ENCODE measurements at places on chromosomes 5 and 9.

GRCh38 chr9:71758277-71758676, 10.0 kb downstream of the CEMIP2 start:
- H3K36me3 ChIP-seq = peaks cover 24% of the 10 kb centered on the region
- H3K27ac ChIP-seq = no peak overlapping the region
- DNase-seq = no peak
- peaks cover 52% of the 10 kb centered on the region for H3K4me1 ChIP-seq
- no peaks in the 10 kb centered on the region for H3K27me3 ChIP-seq
- H3K4me3 ChIP-seq = no peak overlapping the region

GRCh38 chr5:11579351-11579750, 324.9 kb downstream of the CTNND2 start:
- H3K27ac ChIP-seq = no peak overlapping the region
- DNase-seq = no peak
- H3K36me3 ChIP-seq = no peaks in the 10 kb centered on the region

DNA sequence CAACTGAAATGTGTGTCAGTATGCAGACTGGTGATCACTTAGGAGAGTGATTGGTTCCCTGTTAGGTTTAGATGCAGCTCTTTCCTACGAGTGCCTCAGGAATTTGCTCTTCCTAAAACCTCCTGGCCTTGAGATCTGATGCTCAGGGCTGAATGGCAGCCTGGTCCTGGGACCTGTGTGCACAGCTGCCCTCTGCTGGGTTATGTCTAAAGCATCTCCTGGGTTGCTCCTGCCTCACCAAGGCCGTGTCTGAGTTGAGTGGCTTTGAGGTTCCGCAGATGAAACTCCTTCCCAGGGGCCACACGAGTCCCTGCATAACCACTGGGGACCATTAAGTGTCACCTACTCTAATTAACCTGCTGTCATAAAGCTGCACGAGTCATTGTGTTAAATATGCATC, 59.5 kb downstream of the MVB12B start:
- no peaks in the 10 kb centered on the region for H3K36me3 ChIP-seq
- peaks cover 7% of the 10 kb centered on the region for H3K4me1 ChIP-seq
- DNase-seq = no peak
- no peak overlapping the region for H3K4me3 ChIP-seq

GRCh38 chr9:85740787-85741094, 1.0 kb downstream of the AGTPBP1 start:
- peak overlapping the region; percentile 88 for H3K4me3 ChIP-seq
- DNase-seq = no peak
- H3K36me3 ChIP-seq = no peaks in the 10 kb centered on the region
- peaks cover 25% of the 10 kb centered on the region for H3K4me1 ChIP-seq
- H3K27ac ChIP-seq = peak overlapping the region; percentile 94

- no peak overlapping the region for H3K27ac ChIP-seq
- no peak for DNase-seq
- no peaks in the 10 kb centered on the region for H3K4me1 ChIP-seq
- H3K4me3 ChIP-seq = no peak overlapping the region
- H3K36me3 ChIP-seq = no peaks in the 10 kb centered on the region
Observed at GRCh38 chr9:3028535-3028934, 184.6 kb upstream of the PUM3 start.

GRCh38 chr5:40674661-40675235, 5.0 kb upstream of the PTGER4 start:
- DNase-seq = no peak
- no peaks in the 10 kb centered on the region for H3K27me3 ChIP-seq
- peaks cover 64% of the 10 kb centered on the region for H3K4me1 ChIP-seq
- peaks cover 4% of the 10 kb centered on the region for H3K36me3 ChIP-seq

DNA sequence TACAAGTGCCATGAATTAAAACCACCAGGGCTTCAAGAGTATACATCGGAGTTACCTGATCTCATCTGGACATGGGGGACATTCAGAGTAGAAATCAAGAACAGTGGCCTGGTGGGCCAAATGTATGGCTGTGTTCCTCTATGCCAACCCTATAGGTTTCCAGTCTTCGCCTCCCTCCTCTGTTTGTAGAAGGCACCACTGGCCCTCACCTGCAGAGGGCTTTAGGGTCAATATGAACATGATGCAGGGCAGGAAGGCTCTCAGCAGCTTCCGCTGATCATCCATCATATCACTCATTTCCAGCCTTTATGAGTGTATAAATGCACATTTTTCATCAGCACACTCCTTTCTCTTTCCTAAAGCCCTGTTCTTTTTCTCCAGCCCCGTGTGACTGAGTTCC, 555.5 kb upstream of the BRINP1 start:
- no peaks in the 10 kb centered on the region for H3K27me3 ChIP-seq
- no peaks in the 10 kb centered on the region for H3K36me3 ChIP-seq
- no peaks in the 10 kb centered on the region for H3K4me1 ChIP-seq
- no peak overlapping the region for H3K27ac ChIP-seq
- no peak for DNase-seq
- no peak overlapping the region for H3K4me3 ChIP-seq

Data from activated CD4-positive, alpha-beta T cell treated with anti-CD3 and anti-CD28 coated beads, Interleukin-2, amount 10 ng/mL, durations not matched to agents 24 days and 14 days (primary cell).